ENCODE measurements at places on chromosomes 2 and 18.
A peak's percentile ranks its signal among the peaks of the same experiment; 100 is the strongest.

DNA sequence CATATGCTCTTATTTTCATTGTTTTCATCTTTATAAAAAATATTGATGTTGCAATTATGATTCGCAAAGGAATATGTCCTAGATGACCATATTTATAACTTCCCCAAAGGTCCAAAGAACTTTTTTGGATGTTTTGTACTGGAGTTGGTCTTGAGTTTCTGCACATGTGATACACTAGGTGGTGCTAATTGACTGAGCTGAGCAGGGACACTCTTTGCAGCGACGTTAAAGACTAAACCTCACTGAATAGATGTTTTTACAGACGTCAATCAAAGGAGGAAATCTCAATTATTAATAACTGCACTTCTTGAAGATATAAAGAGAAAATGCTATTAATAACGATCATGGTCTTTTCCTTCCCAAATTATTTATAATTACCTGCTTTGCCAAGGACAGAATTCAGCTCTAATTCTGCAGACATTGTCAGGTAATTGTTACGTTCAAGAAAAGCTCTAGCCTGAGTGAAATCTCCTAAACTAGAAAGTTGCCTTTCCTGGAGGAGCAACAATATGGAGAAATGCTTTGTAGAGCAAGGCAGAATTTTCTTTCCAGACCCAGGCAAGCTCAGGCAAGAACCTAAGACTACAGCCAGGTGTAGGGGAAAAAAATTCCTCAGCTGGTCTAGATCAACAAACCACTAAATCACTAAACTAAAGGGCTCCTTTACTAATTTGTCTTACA lies 119.3 kb upstream of the RBBP8 start:
- peak; percentile 69 for DNase-seq

- peak; percentile 28 for DNase-seq
Measured at GRCh38 chr2:100140582-100140981, 1.8 kb downstream of the AFF3 start.

DNA sequence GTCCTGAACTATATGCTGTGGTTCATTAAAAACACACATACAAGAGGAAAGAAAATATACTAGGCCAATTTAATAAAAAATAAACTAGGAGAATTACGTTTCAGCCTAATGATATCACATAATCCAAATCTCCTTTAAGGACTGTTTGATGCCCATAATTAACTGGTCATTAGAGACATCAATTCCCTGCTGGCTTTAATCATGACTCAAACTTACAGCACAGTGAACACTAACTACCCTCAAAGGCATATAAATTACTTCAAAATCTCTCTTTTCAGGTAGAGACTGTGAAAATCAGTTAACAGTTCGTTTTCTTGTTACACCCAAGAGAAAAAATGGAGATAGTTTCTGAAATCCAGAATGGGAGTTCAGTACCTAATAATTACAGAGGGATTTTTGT lies 567.4 kb downstream of the CBLN2 start:
- no peak for DNase-seq

- DNase-seq: peak; percentile 79
Measured at GRCh38 chr2:230870544-230871360, 6.0 kb downstream of the ITM2C start.

GRCh38 chr2:101861382-101861781 lies 130.4 kb upstream of the IL1R2 start:
- DNase-seq: no peak

- DNase-seq: peak; percentile 53
Measured at GRCh38 chr2:27191070-27191829, 20.6 kb upstream of the ATRAID start.

- peak; percentile 70 for DNase-seq
Measured at GRCh38 chr2:185738679-185739472, at the start of gene FSIP2. FSIP2 (plus strand) TSS chr2:185738804; CDS start chr2:185738895, 91 bp downstream.

DNA sequence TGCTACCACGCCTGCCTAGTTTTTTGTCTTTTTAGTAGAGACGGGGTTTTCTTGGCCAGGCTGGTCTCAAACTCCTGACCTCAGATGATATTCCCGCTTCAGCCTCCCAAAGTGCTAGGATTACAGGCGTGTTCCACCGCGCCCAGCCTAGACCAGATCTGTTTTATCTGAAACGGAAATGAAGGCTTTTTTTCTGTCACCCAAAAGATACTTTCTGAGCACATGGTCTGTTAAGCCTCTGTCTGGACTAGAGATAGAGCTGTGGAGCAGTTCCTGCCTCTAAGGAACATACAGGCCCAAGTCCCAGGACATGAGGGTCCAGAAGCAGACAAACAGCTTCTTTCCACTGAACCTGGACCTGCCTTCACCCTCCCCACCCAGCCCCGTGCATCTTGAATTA lies 43.6 kb upstream of the PTMA start:
- no peak for DNase-seq

DNA sequence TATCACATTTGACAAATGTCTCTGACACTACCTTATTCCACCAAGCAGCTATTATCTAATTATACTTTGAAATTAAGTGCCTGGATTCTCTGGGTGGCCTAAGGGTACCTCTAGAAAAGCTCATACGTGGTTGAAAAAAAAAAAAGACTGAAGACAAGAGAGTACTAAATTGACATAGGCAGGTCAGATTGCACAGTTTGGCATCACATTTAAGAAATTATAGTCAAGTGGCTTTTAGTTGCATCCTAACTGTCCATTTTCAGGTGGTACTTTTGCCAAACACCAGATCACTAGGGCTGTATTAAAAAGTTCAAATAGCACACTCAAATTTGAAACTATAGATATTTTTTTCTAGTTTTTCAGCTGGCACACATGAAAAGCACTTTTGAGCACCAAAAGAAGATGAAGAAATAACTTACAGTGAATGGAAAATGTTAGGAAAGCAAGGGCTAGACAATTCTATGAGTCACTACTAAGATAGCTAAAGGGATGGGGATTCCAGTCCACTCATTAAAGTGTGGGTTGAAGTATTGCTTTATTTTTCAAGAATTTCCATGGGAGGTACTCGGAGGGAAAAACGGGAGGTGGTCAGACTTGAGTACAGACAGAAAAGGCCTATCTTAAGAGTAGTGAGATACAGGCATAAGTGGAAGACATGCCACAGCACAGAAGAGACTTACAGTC lies 106.5 kb upstream of the COL5A2 start:
- peak; percentile 33 for DNase-seq

- no peak for DNase-seq
Measured at GRCh38 chr18:10398571-10398970, 55.9 kb upstream of the APCDD1 start.

- DNase-seq: no peak
Measured at GRCh38 chr2:65937379-65938160, 497.4 kb upstream of the MEIS1 start.

- no peak for DNase-seq
Measured at GRCh38 chr2:46548103-46548486, 68.7 kb downstream of the TMEM247 start.

DNA sequence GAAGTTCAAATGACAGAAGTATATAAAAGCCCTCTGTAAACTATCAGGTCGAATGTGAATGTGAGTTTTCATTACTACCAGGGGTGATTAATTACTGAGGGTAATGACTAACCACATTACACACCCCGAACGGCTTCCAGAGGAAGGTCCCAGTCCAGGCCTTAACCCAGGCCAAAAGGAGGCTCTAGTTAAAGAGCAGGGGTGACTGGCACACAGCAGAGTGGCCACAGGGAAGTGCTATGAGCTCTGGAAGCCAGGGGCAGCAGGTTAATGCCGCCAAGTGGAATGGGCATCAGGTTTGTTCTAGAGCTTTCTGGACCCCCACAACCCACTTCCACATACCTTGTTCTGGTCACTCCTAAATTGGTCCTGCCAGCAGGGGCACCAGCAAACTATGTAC lies 87.7 kb downstream of the BCL11A start:
- no peak for DNase-seq

GRCh38 chr2:217942731-217943335 lies 60.0 kb downstream of the TNS1 start:
- no peak for DNase-seq

- no peak for DNase-seq
Measured at GRCh38 chr2:26646986-26647672, 6.0 kb upstream of the CIB4 start.

DNA sequence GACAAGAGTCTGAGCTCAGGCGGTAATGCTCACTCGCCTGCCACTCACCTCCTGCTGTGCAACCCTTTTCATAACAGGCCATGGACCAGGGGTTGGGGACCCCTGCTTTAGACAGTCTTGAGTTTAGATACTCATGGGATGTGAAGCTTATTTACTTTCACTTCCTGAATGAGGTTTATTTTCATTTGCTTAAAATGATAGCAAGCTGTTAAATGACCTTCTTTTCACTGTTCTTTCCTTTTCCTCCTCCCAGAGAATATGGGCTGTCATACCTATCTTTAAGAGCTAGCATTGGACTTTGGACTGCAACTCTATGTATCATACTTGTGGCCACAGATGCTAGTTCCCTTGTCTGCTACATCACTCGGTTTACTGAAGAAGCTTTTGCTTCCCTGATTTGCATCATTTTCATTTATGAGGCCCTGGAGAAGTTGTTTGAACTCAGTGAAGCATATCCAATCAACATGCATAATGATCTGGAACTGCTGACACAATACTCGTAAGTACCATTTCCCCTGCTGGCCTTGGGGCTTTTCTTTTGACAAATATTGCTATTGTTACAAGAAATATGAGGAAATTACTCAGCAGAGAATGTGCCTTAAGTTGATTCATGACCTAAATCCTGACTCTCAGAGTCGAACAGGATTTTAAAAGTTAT lies 168.5 kb downstream of the DPP4 start:
- DNase-seq: no peak

GRCh38 chr2:86441392-86441881 lies 266 bp downstream of the KDM3A start:
- DNase-seq: no peak

DNA sequence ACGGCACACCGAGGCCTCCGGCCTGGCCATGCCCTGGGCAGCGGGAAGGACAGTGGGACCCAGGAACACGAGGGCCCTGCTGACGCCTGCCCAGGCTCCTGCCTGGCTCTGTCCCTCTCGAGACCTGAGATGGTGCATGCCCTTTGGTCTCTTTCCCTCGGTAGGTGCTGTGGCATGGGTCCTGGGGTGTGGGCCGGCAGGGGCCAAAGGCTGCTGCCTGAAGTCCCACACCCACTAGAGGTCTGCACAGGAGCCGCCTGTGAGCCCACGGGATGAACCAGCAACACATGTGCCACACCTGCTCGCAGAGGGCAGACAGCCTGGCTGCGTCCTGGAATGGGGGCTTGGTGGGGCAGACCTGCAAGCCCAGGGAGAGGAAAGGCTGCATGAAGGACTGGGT lies 73.3 kb downstream of the NDUFA10 start:
- no peak for DNase-seq

GRCh38 chr2:180246268-180246667 lies 239.2 kb upstream of the CWC22 start:
- no peak for DNase-seq

DNA sequence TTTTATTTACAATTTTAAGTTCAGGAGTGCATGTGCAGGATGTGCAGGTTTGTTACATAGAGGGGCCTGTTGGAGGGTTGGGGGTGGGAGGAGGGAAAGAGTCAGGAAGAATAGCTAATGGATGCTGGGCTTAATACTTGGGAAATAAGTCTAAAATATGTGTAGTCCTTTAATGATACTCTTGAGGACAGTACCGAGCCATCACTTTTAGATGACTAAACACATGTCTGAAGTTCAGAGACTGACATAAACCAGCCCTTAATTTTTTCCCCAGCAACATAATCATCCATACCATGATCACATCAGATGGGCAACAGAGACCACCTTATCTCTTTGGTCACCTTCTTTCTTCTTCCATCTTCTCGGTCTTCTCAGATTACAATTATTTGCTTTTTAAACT lies 189.1 kb upstream of the COL3A1 start:
- no peak for DNase-seq

DNA sequence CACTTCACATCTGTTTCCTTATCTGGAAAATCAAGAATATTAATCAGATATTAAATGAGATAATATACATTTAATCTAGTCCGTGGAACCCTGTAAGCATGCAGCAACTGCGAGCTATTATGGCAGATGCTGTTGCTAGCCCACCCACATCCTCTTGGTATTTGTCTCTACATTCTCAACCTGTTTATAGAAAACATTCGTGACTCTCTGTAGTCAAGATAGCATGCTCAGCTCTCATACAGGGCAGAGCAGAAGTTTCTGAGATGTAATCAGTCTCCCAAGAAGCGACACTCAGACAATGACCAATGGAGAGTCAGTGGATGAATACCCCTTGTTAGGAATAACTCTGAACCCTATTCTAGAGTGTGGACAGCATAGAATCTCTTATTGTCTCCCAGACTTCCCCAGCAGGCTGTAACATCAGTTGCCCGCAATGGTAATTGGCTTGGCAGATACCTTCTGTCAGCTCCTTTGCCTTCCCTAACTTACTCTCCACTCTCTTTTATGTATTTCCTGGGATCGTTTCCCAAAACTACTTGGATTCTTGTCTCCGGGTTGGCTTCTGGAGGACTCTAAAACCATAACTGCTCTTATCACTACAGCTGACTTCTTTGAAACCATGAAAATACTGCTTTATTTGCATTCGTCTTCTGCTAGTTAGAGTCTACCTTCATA lies 400.7 kb upstream of the TNP1 start:
- no peak for DNase-seq

GRCh38 chr18:64991102-64991501 lies 759.7 kb upstream of the CDH7 start:
- DNase-seq: no peak

GRCh38 chr2:191670076-191670475 lies 7.9 kb upstream of the NABP1 start:
- DNase-seq: no peak

GRCh38 chr2:18311420-18312195 lies 248.8 kb downstream of the RDH14 start:
- no peak for DNase-seq

- no peak for DNase-seq
Measured at GRCh38 chr2:217294818-217295217, 435.0 kb upstream of the TNP1 start.

DNA sequence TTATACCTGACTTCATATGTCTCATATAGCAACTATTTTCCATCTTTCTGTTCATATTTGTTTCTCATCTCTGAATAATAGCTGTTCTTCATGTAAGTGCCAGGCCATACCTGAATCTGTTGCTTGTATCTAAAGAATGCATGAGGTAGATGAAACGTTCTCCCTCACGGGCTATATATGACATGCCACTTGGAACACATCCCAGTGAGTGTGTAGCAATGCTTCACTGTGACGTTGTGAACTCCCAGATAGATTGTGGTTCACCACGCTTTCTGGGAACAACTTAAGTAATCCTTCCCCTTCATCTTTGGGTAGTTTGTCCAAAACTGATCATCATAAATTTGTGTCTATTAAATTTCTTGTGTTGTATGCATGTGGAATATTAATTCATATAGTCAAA lies 60.1 kb downstream of the RDH14 start:
- no peak for DNase-seq

DNA sequence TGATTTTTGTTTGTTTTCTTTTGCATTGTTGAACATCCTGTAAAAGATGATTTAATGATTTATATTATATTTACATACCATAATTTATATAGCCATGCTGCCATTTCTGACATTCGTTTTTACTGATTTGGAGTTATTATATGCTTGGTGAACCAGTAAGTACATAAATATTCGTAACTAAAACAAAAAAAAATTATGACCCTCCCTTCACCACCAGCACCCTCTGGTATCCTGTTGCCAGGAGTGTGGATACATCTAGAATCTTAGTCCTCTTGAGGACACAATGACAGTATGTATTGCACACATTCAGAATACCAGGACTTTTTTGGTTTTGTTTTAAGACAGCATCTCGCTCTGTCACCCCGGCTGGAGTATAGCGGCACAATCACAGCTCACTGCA lies 43.9 kb upstream of the B3GNT7 start:
- DNase-seq: no peak

GRCh38 chr2:80506563-80506962 lies 202.0 kb upstream of the LRRTM1 start:
- no peak for DNase-seq

- no peak for DNase-seq
Measured at GRCh38 chr2:73907840-73908452, 15.1 kb downstream of the ACTG2 start.
